CD8-positive, alpha-beta memory T cell (primary cell): ENCODE measurements at places on chromosomes 13 and 19. TPM values are rescaled to one million over a fixed set of nuclear protein-coding genes. Genes with fewer than 3 reads are reported as not detected.

GRCh38 chr19:15240515-15240914 is 8.3 kb upstream of the EPHX3 start:
- no peaks in the 10 kb centered on the region for H3K4me1 ChIP-seq
- DNase-seq: no peak
- H3K27me3 ChIP-seq: no peaks in the 10 kb centered on the region
- no peak overlapping the region for H3K27ac ChIP-seq
- peaks cover 42% of the 10 kb centered on the region for H3K36me3 ChIP-seq

DNA sequence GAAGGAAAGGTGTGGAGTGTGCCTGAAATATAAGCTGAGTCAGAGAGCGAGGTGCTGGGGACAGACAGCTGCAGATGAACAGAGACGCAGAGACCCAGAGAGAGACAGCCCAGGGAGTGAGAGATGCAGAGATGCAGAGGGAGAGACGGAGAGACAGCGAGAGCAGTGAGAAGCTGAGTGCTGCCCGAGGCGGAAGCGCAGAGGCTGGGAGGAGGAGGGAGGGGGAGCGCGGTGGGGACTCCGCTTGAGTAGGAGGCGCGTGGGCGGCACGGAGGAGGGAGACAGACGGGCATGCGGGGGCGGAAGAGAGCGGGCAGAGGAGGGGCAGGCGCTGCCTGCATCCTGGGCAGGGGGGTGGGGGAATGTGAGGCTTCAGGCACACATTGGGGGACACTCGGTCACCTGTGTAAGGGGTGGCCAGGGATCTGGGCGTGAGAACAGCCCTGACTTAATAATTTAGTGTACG is 25.7 kb downstream of the SLC8A2 start:
- no peak overlapping the region for H3K27ac ChIP-seq
- H3K4me1 ChIP-seq: peaks cover 45% of the 10 kb centered on the region
- H3K27me3 ChIP-seq: peaks cover 31% of the 10 kb centered on the region
- H3K36me3 ChIP-seq: no peaks in the 10 kb centered on the region

GRCh38 chr13:74052402-74052928 is 81.7 kb downstream of the KLF12 start:
- H3K4me1 ChIP-seq: peaks cover 70% of the 10 kb centered on the region
- H3K4me3 ChIP-seq: no peak overlapping the region
- no peaks in the 10 kb centered on the region for H3K36me3 ChIP-seq
- no peak for DNase-seq

DNA sequence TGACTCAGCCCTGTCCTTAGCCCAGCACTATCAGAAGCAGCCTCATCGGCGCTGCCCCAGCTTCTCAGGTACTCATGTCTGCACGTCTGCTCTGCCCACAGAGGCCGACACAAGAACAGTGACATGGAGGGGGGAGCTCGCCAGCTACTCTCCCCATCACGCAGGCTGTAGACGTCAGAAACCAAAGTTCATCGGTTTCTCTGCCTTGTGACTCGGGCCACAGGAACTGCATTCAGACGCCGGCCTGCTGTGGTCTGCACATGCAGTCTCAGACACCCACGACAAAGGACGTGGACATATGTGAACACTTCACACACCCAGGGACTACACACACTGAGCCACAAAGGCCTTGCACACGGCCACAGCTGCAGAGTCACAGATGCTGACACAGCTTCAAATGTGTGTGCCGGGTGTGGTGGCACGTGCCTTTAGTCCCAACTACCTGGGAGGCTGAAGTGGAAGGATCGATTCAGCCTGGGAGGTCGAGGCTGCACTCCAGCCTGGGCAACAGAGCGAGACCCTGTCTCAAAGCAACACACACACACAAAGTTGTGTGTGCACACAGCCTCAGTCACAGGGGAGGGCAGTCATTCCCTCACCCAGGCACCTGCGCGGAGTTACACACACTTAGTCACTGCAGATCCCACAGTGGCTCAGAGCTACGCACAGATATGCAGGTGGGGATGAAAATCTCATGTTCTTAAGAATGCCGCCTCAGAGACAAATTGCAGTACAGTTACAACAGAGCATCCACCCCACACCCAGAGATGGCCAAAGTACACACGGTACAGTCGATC is 4.9 kb upstream of the ZFP36 start:
- H3K36me3 ChIP-seq: peaks cover 5% of the 10 kb centered on the region
- H3K27me3 ChIP-seq: no peaks in the 10 kb centered on the region
- H3K27ac ChIP-seq: peak overlapping the region; percentile 99

DNA sequence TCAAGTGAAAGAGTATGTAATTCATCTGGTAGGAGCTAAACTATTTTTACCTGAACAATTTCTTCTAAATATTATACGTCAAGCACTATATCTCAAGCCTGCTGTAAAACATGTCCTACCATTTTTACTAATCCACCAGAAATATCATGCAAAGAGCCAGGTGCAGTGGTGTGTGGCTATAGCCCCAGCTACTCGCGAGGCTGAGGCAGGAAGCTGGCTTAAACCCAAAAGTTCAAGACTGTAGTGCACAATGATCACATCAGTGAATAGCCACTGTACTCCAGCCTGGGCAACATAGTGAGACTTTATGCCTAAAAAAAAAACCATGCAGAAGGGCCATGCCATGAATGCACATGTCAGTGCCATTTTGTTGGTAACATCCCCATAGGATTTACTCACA is 20.7 kb upstream of the CLN5 start:
- H3K27ac ChIP-seq: no peak overlapping the region
- H3K4me1 ChIP-seq: no peaks in the 10 kb centered on the region
- H3K27me3 ChIP-seq: peaks cover 8% of the 10 kb centered on the region
- H3K36me3 ChIP-seq: no peaks in the 10 kb centered on the region

GRCh38 chr13:106588367-106588766 is 20.4 kb upstream of the ARGLU1 start:
- no peaks in the 10 kb centered on the region for H3K36me3 ChIP-seq
- H3K27me3 ChIP-seq: no peaks in the 10 kb centered on the region
- H3K4me1 ChIP-seq: no peaks in the 10 kb centered on the region
- no peak overlapping the region for H3K4me3 ChIP-seq

GRCh38 chr13:46893221-46893740 is 3.6 kb downstream of the HTR2A start:
- peak overlapping the region; percentile 43 for H3K4me3 ChIP-seq
- no peaks in the 10 kb centered on the region for H3K4me1 ChIP-seq
- H3K27me3 ChIP-seq: peaks cover 9% of the 10 kb centered on the region
- DNase-seq: no peak
- no peaks in the 10 kb centered on the region for H3K36me3 ChIP-seq

Gene MYBPC2
- total RNA-seq: 0.07 TPM

Gene ADAMTS10
- total RNA-seq: 16.2 TPM

Gene C2CD4C
- total RNA-seq: not detected

Gene CYP2F1
- total RNA-seq: not detected

Gene CFAP97D2
- total RNA-seq: not detected
